Thoracic aorta (tissue), 2 donors: ENCODE measurements at places on chromosomes 3 and 15. TPM values are rescaled to one million over a fixed set of nuclear protein-coding genes. Genes with fewer than 3 reads are reported as not detected.

DNA sequence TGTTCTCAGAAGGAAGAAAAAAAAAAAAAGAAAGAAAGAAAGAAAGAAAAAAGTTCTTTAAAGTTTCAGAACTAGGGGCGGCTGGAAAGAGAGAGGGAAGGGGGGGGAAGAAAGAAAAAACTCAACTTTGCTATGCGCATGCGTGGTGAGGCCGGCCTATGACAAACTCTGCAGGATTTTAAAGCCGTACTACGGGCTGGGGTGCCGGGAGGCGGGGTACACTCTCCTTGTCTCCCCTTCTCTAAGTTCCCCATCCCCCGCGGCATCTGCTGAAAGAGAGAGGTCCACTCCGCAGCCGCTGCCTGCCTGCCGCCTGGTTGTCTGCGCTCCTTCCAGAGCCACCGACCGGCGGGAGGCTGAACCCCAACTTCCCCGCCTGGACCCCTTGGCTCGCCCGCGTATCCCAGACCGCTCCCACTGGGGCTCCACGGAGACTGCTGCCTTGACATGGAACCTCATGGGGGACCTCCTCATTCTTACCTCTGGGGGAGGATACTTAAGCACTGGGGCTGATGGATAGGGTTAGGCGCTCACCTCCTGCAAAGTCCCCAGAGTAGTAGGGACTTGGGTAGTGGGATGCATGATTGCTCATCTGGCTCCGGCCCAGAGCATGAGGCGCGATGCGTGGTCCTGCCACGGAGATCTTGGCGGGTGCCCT is 1.4 kb upstream of the WNT5A start:
- no peak for DNase-seq

DNA sequence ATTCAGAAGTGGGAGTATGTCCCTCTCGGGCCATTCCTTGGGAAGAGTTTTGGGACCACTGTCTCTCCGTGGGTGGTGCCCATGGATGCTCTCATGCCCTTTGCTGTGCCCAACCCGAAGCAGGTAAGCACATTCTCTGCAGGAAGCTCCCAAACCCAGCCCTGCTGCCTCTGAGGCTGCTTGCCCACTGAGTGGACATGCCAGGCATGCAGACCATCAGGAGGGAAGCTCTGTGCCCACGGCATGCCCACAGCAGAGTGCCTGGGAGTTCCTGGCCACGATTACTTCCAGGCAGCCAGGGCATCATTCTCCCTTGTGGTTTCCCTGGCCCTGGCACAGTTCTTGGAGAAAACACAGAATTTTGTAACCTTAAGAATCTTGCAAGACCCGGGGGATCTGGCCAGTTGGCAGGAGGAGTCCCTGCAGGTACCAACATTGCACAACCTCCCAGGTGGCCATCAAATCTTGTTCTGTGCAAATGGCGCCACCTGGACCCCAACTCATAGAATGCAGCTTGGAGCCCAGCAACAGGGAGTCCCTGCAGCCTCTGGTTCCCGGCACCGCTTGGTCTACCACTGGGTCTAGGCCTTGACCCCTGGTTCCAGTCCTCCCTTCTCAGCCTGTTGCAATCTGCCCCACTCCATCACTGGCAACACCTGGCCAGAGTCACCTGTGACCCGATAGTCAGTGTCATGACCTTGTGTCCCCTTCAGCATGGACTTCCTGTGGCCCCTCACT is 20.4 kb downstream of the FAH start:
- DNase-seq, result no peak

Gene FAM227B
- total RNA-seq, result 15.2 TPM

- no peak for DNase-seq
Observed at GRCh38 chr3:133572158-133573053, 1.1 kb upstream of the CDV3 start.

Gene IL5RA
- total RNA-seq, result not detected

GRCh38 chr15:83092309-83092976 is 15.0 kb upstream of the TM6SF1 start:
- DNase-seq, result no peak

DNA sequence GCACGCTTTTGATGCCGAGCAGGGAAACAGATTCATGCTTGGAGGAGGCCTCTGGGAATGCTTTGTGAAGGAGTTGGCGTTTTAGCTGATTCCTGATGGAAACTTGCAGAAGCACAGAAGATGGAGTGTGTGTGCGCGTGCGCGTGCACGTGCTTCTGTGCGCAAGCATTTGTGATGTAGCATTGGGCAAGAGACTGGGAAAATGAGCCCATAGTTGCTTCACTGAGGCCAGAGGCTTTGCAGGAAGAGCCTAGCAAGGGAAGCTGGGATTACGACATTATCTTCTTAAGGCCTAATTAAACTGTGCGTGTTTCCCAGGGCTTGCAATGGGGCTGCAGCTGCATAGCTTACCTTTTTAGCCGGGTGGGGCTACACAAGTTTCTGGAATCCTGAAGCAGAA is 18.1 kb upstream of the AGBL1 start:
- DNase-seq, result no peak

Gene MYRIP
- 5.1 TPM for total RNA-seq

Gene TUSC7
- total RNA-seq, result not detected

- DNase-seq, result no peak
Observed at GRCh38 chr3:120475722-120476377, 25.1 kb upstream of the FSTL1 start.

Gene TMOD2
- 13.1 TPM for total RNA-seq

DNA sequence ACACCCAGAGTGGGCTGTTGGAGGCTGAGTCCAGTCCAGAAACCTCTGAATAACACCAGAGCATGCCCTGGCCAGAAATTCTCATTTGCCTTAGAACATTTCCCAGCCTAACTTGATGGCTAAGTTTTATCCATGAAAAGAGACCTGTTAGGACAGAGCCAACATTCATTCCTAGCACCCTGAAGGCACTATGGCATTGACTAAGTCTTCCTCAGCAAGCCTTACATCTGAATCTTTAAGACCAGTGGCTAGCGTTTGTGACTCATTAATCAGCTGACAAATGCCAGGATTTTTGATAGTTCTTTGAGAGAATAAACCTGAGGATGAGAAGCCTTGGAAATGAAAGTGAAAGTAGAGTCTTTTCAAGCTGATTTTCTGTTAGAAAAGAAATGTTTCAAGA is 1087.1 kb upstream of the ALCAM start:
- DNase-seq, result no peak

GRCh38 chr3:116586285-116586944 is 123.2 kb upstream of the TUSC7 start:
- no peak for DNase-seq

DNA sequence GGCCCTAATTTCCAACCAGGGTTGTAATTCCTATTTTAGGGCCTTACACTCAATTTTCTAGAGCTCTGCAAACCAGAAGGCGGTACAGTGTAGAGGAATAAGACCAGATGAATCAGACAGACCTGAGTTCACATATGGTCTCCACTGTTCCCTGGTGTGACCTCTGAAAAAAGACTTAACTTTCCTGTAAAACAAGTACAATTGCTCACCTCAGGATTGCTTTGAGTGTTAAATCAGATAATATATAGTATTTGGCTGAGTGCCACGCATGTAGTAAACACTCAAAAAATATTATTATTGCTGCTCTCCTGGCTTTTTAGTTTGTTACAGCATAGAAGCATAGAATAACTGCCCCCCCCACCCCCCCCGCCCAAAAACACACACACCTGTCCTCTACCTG is 51.0 kb upstream of the STT3B start:
- DNase-seq, result no peak

DNA sequence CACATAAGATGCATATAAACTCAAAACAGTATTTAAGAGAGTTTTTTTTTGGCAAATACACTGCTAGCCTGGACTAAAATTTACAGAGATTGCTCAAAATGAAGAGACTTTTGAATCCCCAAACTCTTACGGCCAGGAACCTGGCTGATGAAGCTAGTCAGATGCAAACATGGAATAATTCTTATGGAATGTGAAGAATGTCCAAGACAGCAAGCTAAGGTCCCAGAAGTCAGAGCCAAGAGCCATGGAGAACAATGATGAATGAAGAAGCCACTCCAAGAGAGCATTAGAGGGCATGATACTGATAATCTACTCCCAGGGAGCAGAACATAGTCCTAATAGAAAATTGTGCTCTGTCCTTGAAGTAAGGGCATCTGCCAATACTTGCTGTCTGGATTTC is 705.5 kb downstream of the DIPK2A start:
- DNase-seq, result no peak

DNA sequence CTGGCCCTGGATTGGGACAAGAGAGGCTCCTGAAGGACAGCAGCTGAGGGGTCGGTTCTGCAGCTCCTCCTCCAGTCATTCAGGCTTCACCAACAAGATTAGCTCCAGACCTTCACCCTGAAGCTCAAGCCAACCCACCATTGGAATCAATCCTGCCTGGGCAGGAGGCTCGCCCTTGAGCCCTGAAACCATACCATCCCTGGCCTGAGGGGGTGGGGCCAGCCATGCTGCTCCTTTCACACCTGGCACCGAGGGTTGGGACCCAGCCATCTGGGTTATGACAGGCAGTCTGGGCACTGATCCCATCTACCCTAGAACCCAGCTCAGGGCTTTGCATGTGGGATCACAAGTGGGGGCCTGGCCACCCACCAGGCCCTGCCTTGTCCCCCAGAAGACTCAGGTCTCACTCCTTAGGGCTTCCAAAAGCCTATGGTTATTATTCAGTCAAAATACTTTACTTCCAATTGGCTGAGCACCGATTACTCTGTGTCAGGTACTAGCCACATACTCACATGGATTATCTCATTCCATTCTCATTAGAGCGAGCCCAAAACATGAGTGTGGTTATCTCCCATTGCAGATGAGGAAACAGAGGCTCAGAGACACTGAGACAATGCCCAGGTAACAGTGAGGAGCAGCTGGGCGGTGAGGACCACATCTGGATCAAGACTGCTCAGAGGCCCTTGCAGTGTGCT is 3.1 kb downstream of the ABHD14B start:
- DNase-seq, result no peak

- no peak for DNase-seq
Observed at GRCh38 chr15:57866149-57866736, 159.7 kb downstream of the POLR2M start.

Gene MINAR1
- total RNA-seq, result 1.3 TPM

Gene RASGRP1
- total RNA-seq, result 2.6 TPM

Gene MYH15
- not detected for total RNA-seq

Gene EFCC1
- not detected for total RNA-seq

DNA sequence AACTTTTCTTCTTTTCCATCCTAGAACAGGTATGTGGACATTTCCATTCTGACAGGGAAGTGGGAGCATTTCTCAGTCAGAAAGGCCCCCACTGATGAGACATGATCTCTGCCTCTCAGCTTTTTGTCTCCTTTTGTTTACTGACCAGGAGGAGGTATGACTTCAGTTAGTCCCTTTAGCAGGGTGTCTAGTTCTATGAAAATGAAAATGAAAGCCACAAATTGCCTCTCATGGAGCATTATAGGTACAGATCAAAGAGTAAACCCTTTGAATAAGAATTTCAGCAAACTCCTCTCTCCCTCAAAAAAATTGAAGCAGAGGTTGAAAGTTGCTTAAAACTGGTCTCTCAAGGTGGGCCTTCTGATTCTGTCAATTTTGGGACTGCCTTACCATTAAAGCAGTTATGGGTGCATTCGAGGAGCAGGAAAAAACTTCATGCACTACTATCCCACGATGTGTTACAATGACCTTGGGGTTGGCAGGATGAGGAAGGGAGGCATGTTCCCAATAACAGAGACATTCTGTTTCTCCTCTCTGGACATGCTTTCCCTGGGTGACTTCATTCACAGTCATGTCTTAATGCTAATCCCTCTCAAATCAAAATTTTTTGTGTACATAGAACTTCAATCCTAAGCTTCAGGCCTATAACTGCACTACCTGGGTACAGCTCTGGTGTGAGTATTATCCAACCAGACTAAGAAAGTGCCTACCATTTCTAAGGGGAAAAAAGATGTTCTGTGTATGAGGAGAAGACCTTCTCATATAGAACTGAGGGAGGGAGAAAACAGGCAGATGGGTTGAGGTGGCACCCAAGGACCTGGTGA is 50.6 kb upstream of the TBC1D23 start:
- DNase-seq, result no peak
